ENCODE measurements at places on chromosomes 7 and 10.

DNA sequence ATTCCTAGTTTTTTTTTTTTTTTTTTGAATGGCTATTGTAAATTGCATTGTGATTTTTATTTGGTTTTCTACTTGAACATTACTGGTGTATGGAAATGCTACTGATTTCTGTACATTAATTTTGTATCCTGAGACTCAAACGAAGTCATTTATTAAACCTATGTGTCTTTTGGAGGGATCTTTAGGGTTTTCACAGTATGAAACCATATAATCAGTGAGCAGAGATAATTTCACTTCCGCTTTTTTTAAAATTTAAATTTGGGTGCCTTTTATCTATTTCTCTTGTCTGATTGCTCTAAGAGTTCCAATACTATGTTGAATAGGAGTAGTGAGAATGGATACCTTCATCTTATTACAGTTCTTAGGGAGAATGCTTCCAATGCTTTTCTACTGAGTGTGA is 102.7 kb downstream of the ZWINT start:
- DNase-seq = no peak

DNA sequence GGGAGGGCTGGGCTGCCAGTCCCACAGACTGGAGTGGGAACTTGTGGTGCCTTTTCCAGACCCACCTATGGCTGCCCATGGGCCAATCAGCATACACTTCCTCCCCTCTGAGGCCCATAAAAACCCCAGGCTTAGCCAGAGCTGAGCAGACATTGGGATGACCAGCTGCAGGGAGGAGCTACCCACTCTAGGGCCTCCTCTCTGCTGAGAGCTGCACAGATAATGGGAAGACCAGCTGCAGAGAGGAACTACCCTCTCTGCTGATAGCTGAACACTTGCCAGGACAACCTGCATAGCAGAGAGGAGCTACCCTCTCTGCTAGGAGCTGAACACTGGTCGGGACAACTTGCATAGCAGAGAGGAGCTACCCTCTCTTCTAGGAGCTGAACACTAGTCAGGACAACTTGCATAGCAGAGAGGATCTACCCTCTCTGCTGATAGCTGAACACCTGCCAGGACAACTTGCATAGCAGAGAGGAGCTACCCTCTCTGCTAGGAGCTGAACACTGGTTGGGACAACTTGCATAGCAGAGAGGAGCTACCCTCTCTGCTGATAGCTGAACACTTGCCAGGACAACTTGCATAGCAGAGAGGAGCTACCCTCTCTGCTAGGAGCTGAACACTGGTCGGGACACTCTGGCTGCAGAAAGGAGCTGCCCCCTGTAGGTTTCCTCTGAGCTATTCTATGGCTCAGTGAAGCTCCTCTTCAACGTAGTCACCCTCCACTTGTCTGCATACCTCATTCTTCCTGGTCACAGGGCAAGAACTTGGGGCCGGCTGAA is 88.3 kb upstream of the CACUL1 start:
- DNase-seq = no peak

- no peak for DNase-seq
Measured at GRCh38 chr7:128265906-128266300, 24.8 kb downstream of the LEP start.

DNA sequence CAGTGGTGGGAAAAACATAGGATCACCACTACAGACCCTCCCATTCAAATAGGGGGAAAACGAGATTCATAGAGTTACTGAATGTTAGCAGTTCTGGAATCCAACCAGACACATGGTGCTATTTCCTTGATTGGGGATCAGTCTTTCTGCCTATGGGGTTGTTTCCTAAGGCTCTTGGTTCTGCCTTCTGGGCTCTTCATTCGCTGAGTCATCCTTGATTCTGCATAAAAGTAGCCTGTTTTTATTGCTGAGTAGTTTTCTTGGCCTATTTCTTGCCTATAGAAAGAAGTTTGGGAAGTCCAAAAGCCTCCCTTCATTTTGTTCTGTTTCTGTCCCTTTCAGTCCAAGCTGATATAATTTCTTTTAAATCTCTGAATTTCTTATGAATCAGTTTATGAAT is 99.3 kb upstream of the OIT3 start:
- DNase-seq = no peak

- no peak for DNase-seq
Measured at GRCh38 chr7:121337398-121337797, 8.6 kb downstream of the WNT16 start.

- DNase-seq = no peak
Measured at GRCh38 chr10:78231327-78231726, 197.7 kb downstream of the RPS24 start.

DNA sequence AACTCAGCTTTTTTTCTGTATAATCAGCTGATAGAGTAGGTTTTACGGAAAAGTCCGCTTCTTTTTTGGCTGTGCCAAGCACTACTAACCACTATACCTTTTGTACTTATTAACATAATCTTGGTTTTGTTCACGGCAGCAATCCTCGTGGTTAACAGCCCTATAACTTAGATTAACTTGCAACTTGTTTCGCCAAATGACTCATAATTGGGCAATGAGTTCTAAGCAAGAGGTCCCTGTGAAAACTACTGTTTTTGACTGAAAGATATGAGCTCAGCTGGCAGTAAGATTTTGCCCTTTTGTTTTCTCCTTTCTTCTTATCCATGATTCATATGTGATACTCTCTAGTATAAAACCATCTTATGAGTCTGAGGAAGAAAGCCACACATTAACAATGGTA is 345.0 kb upstream of the PCDH15 start:
- DNase-seq = no peak

DNA sequence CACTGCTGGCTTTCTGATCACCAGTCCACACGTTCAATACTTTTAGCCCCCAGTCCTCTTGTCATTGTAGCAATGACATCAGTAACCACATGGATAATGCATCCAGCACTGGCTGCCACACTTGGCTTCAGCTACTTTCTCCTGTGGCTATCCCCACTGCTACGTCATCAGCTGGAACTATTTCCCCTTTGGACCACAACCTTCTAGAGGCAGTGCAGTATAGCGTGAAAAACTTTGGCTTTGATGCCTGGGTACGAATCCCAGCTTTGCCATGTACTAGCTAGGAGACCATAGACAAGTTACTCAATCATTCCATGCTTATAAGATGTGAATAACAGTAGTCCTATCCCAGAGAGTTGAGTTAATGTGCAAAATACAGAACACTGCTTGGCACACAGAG is 63.2 kb downstream of the CCDC3 start:
- DNase-seq = no peak

GRCh38 chr10:43453266-43453831 is 16.4 kb downstream of the ZNF487 start:
- DNase-seq = no peak

DNA sequence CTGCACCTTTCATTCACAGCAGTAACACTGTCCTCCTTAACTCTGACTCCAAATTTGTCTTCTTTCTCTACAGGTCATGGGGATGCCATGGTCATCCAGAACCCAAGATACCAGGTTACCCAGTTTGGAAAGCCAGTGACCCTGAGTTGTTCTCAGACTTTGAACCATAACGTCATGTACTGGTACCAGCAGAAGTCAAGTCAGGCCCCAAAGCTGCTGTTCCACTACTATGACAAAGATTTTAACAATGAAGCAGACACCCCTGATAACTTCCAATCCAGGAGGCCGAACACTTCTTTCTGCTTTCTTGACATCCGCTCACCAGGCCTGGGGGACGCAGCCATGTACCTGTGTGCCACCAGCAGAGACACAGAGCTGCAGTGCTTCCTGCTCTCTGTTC is 156.2 kb upstream of the PRSS1 start:
- DNase-seq = no peak

- DNase-seq = no peak
Measured at GRCh38 chr10:70494536-70494935, 16.0 kb downstream of the PALD1 start.

DNA sequence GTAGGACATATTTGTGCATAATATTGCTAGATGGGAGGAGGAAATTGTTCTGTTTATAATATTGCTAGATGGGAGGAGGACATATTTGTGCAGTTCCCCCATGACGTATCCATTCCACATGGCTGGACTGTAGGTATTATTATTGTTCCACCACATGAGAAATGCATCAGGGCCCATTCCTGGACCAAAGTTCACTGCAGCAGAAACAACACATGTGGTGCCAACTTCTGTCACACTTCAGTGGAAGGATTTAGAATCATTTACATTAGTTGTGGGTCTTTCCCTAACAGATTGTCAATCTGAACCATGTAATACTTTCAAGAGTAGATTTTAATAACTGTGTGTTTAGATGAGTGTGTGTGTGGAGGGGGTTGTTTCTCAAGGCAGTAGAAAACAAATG is 32.7 kb upstream of the MACC1 start:
- DNase-seq = no peak

GRCh38 chr10:15588635-15589508 is 130.8 kb downstream of the ITGA8 start:
- DNase-seq = no peak

DNA sequence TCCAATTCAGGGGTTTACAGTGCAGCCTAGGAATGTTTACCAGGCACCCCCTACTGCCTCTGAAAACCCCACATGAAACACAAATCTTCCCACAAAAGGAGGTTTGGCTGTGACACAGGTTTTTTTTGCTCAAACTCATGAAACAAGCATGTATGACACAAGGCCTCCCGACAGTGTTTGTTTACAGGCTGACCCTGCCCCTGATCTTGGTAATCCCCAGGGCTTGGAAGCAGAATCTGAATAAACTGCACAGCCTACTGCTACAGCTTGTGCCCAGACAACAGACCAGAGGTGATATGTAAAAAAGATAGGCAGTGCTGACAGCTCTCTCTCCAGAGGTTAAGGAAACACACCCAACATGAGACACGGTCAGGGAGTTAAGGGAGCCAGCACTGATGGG is 184.2 kb downstream of the KMT2E start:
- no peak for DNase-seq

DNA sequence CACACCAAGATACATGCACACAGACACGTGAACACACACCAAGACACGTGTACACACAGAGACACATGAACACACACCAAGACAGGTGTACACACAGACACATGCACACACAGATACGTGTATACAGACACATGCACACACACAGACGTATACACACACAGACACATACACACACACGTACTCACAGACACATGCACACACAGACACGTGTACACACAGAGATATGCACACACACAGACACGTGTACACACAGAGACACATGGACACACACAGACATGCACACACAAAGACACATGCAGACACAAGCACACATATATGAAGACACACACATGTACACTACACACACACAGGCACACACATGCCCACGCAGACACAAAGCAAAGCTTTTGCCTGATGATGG is 134.6 kb downstream of the TCERG1L start:
- DNase-seq = no peak

DNA sequence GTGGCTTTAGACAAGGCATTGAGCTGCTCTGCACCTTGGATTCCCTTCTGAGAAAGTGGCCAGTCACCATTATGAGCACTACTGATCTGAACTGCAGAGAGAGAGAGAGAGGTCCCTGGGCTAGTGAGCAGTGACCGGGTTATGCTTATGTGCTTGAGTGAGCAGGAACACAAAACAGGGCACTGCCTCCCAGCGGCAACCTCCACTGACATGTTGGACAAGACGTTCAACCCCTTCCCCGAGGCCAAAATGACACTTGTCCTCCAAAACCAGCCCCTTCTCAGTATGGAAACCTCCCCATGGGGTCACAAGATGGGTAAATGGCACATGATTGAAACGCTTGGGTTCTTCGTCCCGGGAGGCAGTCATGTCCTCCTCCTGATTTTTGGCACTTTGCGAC is 339.4 kb upstream of the ZMIZ1 start:
- no peak for DNase-seq

DNA sequence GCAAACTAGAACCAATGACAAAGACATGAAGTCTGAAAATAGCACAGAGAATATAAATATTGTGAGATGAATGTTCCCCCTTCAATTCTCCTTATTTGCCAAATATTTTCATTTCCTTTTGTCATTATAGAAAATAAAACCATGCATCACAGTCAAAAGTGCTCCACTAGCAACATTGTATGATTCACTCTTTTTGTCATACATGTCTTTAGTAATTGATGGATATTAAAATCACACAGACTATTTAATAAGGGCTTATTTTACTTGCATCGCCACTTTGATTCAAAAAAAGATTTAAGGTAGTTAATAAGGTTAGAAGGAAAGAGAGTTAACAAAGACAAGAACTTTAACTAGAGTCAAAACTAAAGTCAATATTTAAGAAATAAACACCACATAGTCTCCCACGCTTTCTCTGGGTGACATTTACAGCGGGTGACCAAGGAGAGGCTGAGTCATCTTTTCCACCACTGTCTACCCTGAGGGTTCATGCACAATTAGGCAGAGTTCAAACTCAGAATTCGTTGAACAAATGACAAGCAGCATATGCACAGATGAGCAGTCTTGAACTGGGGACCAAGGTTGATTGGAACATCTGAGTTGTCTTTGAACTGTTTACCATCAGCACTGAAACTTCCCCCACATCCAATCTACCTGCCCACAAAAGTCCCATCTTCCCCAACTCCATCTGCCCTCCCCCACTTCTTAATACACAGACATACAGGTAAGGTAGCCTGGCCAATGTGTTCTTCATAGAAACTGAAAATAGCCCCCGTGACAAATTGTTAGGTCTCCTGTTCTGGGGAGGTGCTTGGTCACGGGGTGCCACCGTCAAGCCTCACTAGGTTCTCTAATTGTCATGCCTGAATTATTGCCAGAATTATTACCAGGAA is 42.5 kb downstream of the C7orf25 start:
- no peak for DNase-seq

GRCh38 chr7:24199978-24200377 is 84.0 kb upstream of the NPY start:
- no peak for DNase-seq

GRCh38 chr10:36803229-36803628 is 322.2 kb upstream of the ANKRD30A start:
- DNase-seq = no peak

DNA sequence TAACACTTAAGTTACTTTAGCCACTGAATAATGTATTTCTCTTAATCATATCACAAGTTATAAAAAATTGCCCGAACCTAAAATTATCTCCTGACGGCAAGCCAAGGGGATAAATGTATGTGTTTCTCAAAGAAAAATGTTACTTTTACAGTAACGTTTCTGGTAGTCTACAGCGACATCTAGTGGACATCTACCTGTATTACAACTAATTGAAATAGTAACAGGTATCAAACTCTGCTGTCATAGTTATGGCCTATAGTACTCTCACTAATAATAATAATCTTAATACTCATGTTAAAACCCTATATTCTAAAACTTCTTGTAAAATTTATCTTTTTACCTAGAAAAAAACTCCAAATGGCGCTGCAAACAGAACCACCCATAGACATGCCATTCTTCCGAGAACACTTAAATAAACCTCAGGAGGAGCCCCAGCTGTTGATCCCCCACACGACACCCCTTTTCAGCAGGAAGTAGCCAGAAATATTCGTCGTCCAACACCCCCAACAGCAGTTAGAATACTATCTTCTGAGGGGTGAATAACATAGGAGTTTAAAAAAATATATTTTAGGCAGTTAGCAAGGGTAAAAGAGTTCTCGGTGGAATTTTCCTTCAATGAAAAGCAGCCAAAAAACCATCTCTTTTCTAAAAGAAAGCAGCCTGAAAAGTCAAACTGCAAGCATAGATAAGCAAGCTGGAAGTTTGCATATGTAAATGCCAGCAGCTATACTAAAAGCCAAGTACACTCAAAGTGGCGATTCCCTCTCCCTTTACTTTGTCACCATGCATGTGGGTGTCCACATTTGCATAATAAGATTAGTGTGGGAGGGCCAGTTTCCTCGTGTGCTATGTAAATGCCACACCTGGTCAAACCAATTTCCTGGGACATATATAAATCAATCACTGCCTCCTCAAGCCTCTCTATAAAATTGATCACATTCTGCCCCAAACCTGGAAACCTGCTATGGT is 40.5 kb upstream of the ZNF107 start:
- no peak for DNase-seq

All from HuH-7.5 (cell line).